CMK (cell line): ENCODE measurements at places on chromosomes 2 and 18.
A peak's percentile ranks its signal among the peaks of the same experiment; 100 is the strongest.

- no peak for DNase-seq
Measured at GRCh38 chr2:124478761-124479160, 453.7 kb downstream of the CNTNAP5 start.

DNA sequence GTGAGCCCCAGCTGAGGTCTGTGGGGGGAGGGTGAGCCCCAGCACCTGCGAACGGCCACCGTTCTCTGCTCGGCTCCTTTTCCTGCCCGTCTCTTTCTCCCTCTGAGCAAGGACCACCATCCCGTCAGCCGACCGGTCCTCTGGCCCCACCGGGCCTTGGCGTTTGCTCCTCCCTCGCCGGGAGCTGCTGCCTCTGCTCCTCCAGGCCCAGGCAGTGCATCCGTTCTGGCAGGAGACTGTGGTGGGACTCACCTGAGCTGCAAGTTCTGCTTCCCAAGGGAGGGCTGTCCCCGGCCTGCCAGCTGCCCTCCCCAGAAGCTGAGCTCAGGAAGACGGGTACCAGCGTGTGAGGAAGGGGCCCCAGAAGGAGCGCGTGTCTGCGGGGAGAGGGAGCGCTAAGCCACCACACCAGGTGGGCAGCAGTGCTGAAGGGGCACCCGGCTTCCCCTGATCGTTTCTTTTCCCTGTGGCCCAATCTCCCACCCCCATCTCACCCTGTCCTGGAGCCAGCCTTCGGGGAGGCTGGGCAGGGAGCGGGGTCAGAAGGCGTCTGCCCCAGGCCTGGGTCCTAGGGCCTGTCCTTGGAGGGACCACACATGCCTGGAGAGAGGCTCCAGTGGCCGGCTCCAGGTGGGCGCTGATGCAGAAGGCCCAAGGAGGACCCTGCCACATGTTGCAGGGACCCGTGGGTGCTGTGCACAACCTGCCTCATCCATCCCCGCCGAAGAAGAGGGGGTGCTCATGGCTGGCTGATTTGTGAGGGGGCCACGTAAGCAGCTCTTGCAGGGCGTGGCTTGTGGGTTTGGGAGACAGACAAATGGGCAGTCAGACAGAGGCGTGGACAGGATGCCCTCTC, 2.5 kb upstream of the RTP5 start:
- DNase-seq = no peak

- no peak for DNase-seq
Measured at GRCh38 chr2:165055082-165055851, 99.9 kb upstream of the SLC38A11 start.

DNA sequence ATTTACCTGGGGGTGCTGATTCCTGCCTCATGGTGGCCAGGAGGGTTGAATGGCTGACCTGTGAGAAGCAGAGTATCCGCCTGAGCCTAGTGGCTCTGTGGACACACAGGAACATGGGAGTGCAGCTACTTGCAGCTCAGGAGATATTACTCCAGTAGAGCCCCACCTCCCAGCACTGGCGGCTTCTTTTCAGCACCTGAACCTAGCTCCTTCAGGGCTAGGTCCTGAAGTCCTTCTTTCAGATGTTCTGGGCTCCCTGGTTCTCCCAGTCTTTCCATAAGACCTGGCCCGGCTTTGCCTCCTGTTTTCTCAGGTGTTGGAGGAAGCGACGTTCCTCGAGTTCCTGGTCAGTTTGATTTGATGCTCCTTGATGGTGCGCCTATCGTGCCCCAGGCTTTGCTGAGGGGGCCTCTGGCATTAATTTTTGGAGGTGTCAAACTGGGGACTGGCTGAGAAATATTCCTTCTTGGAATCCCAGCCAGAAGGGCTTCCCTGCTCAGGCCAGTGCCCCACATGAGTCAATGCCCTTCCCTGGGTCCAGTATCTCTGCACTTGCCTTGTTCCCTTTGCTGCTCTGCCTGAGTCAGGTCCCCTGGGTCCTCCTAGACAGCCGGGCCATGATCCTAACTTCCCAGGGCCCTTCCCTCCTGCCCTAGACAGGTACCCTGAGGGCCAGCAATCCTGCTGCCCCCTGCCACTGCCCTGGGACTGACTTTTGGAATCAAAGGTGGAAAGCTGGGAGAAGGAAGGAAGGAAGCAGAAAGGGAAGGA, 110.7 kb upstream of the HAAO start:
- DNase-seq = no peak

GRCh38 chr2:170156592-170156991, 21.4 kb upstream of the MYO3B start:
- DNase-seq = no peak

DNA sequence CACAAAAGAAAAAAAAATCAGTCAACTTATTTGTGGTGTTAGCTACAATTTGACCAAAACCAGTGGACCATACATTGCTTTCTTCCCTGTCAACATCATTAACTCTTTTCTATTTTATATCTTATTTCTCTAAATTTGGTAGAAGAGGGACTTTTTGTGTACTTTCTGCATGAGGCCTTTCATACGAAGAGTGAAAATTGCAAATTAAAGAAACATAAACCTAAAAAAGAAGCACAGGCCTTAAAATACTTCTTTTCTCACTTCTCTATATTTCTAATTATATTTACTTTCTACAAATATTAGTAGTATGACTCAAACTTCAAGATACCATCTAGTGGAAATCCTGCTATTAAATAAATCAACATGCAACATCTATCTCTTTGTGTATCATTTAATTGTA, 1073.4 kb upstream of the ZEB2 start:
- no peak for DNase-seq

DNA sequence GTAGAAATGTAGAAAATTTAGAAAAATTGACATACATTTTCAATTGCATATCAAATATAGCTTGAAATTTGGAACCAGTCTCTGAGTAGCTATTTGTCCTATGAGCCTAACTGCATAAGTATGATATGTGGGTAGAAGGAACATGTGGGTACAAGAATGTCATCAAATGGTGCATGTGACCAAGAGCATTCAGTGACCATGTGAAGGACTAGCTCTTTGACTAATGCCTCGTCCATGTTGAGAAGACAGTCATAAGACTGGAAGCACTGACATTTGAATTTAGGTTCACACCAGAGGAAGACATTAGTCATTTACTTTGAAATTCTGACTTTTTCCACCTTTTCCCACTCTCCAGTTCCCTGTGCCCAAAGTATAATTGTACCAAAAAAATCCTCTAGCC, 12.6 kb downstream of the MRPL44 start:
- DNase-seq = no peak

DNA sequence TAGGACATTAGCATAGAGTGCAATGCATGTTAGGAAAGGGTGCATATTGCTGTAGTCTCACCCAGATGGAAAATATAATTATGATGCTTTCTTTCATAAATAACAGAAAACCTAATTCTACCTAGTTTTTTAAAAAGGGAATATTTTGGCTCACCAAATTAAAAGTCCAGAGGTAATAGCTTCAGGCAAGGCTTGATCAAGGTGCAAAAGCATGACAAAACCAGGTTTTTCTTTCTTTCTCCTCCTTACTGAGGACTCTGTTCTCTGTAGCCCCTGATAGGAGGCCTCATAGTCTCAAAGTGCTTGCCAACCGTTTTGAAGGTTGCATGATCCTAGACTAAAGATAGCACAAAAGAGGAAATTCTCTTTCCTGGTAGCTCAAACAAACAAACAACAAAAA, 349.9 kb downstream of the CTNNA2 start:
- DNase-seq = no peak

- DNase-seq = no peak
Measured at GRCh38 chr2:223501641-223502040, 100.5 kb downstream of the SCG2 start.

- DNase-seq = no peak
Measured at GRCh38 chr2:118292991-118293390, 204.7 kb downstream of the INSIG2 start.

DNA sequence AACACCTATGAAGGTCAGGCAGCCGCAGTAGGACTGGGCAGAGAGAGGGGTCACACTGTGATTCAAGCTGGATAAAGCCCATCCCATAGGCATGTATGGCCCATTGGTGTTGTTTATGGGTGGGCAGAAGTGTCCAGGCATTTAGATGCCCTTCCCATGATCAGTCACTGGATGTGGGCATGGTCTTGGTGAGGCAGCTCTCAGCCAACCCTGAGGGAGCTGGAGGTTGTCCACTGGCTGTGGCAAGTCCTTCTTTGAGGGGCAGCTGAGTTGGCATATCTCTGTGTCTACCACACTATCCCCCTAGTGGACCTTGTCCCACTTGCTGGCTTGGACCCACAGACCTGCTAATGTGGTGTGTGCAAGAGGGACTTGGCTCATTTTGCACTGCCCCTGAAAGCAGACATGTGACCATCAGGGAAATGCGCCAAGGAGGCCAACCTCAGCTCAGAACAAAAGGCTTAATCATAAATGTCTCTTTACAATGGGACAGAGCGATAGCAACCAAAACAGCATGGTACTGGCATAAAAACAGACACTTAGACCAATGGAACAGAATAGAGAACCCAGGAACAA, 82.0 kb downstream of the TMEM17 start:
- no peak for DNase-seq

DNA sequence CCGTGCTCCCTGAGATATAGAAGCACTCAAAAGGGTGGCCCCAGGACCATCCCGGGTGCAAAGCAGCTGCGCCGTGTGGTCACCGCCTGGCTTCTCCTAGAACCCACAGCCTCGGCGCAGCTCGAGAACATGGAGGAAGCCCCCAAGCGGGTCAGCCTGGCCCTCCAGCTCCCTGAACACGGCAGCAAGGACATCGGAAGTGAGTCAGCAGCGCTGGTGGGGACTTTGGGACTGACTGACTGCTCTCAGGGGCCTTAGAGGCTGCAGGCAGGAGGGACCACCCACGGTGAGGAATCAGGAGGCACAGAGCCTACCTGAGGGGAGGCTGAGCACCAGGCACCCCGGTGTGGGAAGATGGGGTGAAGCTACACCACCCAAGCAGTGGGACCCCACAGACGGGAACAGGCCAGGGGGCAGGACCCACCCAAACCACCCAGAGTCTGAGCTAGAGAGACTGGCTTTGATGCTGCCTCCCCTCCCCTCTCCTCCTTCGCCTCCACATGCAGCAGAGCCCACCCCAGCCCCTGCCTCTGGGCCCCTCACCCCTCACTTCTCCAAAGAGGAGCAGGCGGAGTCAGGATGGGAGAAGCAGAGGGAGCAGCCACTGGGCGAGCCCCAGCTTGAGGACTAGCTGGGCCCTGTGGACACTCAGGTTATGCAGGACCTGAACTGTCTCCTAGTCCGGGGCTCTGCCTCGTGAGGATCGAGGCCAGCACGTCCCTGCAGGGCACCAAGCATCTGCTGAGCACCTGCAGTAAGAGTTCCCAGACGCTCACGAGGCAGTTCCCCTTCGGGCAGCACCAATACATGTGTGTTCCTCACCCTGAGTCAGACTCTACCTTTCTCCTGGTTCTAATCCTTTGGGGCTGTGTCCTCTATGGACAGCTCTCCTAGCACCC, 28.7 kb downstream of the MTERF4 start:
- DNase-seq = no peak

GRCh38 chr2:171279983-171280790, 119.5 kb upstream of the TLK1 start:
- no peak for DNase-seq

GRCh38 chr2:47422016-47422415, 19.1 kb downstream of the MSH2 start:
- no peak for DNase-seq

- no peak for DNase-seq
Measured at GRCh38 chr2:100272841-100273329, 49.4 kb downstream of the LONRF2 start.

- DNase-seq = no peak
Measured at GRCh38 chr2:42545023-42545721, 23.3 kb upstream of the MTA3 start.

GRCh38 chr2:6412533-6413091, 453.1 kb downstream of the CMPK2 start:
- no peak for DNase-seq

DNA sequence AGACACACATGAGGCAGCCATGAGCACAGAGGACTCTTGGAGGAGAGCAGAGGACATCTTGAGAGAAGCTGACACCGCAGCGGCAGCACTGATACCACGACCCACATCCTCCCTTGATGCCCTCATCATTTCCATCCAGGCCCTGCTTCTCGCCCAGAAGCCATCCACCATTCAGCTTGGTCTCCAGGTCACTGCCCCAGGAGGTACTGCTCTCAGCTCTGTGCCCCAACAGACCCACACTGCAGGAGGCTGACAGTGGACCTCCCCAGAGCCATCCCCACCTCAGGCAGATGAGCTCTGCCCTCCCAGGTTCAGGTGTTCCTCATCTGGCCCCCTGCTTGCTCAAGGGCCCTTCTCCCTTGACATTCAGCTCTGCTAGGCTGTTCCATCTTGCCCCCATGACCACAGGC, 74.9 kb downstream of the ACKR3 start:
- DNase-seq = no peak

GRCh38 chr18:45621061-45621511, 5.8 kb downstream of the SLC14A2 start:
- DNase-seq = peak; percentile 44

- no peak for DNase-seq
Measured at GRCh38 chr2:113150258-113150601, 22.8 kb downstream of the IL1RN start.

DNA sequence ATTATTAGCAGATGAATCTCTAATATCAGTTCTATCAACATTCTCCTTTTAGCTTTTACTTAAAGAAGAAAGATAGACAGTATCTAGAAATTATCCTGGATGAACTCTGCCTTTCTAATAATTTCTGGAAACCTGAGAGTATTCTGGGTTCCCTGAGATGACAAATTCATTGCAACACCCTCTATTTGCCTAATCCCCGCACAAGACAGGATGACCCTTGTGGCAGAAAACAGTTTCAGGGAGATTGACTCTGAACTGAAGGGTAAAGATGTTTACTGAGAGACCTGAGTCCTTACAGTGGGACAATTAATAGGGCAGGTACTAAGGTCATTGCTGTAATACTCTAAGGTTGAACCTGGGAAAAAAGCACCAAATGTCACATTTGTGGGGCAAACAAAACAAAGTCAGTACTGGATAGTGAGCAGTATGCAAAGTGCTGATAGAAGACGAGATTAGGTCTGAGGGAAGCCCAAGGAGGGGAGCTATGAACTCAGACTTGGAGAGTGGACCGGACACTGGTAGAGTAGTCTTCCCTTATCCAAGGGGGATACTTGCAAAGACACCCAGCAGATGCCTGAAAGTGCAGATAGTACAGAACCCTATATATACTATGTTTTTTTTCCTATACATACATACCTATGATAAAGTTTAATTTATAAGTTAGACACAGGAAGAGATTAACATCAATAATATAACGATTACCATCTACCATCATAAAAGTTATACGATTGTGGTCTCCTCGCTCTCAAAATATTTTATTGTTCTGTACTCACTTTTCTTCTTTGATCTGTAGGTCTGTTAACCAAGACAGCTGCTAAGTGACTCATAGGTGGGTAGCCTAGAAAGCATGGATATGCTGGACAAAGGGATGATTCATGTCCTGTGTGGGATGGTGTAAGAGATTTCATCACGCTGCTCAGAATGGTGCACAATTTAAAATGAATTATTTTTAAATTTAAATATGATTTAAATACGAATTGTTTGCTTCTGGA, 148.3 kb upstream of the KLHL14 start:
- DNase-seq = no peak
